ENCODE measurements at places on chromosomes 6 and 20.

DNA sequence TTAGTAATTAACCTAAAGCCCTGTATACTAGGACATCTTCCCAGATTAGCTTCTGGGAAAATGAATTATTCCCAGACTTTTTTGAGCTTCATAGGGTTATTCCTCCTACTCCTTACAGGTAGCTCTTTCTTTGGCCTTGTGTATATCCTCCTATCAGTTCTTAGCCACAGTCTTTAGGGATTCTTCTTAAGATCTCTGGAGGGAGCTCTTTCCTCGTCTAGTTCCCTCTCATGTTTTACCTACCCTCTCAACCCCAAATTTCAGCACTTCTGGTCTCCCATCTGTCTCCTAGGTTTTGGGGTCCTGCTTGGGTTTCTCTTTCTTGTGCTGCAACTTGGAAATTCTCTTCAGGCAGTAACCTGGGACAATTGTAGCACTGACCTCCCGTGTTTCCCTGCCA lies 46.4 kb upstream of the SLC35B3 start:
- no peak for ATAC-seq

- ATAC-seq: no peak
Measured at GRCh38 chr6:39396854-39397253, 74.4 kb upstream of the KCNK16 start.

GRCh38 chr6:16625291-16626265 lies 135.7 kb downstream of the ATXN1 start:
- ATAC-seq: peak; percentile 67

DNA sequence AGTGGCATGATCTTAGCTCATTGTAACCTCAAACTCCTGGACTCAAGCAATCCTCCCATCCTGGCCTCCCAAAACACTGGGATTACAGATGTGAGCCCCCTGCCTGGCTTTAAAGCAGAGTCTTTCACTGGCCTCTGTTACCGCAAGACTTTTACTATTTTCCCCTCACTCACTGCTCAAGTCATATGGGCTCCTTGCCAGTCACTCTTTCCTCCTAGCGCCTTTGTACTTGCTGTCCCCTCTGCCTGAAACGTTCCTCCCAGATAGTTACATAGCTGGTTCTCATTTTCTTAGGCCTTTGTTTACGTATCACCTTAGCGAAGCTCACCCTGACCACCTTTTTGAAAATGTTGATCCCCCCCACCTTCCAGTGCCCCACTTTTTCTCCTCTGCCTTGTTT lies 29.3 kb downstream of the RPRD1B start:
- no peak for ATAC-seq

DNA sequence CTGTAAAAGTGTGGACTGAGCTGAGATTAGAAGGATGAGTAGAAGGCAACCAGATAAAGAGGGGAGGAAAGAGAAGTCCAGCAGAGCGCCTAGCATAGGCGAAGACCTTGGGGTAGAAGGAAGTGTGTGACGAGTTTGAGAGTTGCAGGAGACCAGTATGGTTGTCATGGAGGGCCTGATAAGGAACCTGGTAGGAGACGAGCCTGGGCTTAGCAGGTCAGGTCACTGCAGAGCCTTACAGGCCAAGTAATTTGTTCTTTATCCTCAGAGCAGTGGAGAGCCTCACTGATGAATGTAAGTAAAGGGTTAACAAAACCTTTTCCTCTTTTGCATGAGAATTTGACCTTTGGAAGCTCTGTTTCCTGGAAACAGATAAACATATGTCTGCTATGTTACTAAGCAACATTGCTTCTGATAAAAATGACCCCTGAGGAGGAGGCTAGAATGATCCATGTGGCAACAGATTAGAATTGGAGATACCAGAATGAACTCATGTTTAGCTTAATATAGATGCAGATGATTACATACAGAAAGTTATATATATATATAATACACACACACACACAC lies 2.9 kb upstream of the TMEM74B start:
- no peak for ATAC-seq

DNA sequence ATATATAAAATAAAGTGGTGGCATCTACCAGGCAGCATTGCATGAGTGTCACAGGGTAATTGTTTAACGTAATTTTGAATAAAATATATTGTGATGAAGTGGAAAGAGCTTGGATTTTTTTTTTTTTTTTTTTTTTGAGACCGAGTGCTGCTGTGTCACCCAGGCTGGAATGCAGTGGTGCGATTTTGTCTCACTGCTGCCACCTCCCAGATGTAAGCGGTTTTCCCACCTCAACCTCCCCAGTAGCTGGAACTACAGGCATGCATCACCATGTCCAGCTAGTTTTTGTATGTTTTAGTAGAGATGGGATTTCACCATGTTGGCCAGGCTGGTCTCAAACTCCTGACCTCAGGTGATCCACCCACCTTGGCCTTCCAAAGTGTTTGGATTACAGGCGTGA lies 81.1 kb upstream of the SMIM8 start:
- no peak for ATAC-seq

GRCh38 chr6:3697609-3698008 lies 53.9 kb downstream of the PXDC1 start:
- no peak for ATAC-seq

GRCh38 chr6:105593056-105593690 lies 190.3 kb upstream of the PREP start:
- no peak for ATAC-seq

DNA sequence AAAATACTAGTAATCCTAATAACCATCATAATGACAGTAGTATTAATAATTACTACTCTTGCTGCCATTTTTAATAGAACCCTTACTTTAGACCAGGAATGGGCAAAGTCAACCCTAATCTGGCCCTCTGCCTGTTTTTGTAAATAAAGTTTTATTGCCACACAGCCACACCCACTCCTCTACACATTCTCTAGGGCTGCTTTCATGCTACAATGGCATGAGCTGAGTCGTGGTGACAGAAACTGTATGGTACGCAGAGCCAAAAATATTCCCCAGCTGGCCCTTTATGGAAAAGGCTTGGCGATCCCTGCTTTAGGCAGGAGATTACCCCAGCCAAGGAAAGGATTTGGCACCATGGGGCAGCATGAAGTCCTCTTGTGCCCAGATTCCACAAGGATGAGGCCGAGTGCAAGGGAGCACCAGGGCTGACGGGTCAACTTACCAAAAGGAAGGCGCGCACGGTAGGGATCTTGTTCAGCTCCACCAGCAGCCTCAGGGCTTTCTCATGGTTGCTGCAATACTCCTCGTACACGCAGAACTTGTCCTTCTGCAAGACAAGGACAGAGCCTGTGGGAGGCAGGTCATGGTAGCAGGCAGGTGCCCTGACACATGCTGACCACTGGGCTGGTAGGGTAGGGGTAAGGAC lies 93.6 kb downstream of the PREX1 start:
- ATAC-seq: no peak

DNA sequence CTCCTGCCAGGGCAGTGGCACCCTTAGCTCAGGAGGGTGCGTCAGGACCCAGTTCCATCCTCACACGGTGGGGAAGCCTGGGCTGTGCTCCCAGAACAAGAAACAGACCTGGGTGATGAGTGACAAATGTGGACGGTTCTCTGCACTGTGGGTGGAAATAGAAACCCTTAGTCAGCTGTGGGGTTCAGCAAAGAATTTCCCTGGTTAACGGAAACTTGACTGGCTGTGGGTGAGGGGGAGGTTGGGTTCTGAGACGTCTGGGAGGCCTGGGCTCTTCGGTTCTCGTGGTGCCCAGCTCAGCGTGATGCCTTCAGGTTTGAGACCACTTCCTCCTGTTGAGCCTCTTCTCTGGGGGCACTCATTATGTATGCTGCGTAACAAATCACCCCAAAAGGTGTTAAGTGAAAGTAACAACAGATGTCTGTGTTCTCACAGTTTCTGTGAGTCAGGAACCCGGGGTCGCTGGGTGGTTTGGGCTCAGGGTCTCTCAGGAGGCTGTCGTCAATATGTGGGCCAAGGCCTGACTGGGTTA lies 53.1 kb upstream of the FAM83D start:
- no peak for ATAC-seq

DNA sequence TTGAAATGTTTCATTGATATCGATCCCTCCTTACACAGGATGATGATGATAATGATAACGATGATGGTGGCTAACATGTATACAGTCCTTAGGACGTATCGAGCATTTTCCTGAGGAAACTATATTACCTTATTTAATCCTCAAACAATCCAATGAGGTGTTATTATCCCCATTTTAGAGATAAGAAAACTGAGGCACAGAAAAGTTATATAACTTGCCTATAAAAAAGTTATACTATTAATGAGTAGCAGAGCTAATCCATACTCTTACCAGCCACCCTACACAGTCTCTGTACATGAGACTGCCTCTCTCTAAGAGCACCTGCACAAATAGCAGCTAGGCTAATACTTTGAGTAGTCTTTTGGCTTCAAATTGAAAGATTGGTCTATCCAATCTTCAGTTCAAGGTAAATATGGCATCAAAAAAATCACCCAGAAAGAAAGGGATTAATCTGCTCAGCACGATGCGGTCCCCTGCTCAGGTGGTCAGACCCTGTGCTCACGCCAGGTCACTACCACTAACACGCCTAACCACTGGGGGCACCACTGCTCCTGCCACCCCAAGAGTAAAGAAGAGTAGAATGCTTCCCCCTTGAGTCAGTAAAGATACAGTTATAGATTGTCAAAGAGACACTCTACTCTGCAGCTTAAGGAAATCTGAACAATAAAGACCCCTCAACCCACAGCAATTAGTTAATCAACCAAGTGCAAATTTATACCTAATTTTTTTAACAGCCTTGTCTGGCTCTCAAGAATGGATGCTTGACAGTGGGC lies 15.0 kb downstream of the GABBR1 start:
- ATAC-seq: peak; percentile 40

DNA sequence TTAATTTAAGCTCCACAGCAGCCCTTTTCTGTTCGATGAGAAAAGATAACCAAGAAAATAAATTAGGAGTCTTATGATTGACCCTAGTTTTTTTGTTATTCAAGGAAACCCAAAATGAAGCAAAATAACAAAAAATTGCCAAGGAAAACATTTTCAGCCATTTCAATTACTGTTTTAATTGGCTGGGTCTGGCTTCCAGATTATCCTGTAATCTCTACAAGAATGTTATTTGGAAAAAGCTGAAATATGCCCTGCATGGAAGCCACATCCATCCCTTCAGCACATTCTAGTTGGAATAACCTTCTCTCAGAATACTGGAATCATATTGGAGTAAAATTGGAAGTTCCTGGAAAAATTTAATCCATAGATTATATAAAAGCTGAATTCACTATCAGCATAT lies 191.1 kb upstream of the CCN2 start:
- no peak for ATAC-seq

- ATAC-seq: peak; percentile 10
Measured at GRCh38 chr6:37323580-37323979, 30.2 kb upstream of the RNF8 start.

DNA sequence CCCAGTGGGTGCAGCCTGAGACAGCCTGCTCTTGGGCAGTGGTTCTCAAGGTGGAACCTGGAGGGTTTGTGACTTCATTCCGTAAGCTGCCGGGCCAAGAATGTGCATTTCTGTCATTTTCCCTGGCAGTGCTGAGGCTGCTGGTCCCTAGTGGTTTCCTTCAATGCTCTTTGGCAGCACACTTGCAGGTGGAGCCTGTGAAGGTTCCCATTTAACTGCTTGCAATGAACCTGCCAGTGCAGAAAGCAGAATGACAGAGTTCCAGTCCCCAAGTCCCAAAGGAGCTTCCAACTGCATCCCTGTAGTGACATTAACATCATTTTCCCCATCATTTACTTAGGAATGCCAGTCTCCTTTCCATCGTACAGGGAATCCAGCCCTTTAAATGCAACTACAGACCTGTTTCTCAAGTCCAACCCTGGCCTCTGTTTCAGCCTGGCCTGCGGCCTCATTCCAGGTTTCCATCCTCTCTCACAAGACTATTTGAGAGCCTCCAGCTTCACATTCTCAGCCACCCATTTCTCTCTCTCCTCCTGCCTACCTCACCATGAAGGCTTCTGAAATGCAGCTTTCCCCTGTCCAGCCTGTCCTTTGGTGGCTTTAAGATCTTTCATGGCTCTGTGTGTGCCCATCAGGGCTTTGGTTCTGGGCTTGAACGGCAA lies 149.7 kb upstream of the GGTLC1 start:
- ATAC-seq: no peak

DNA sequence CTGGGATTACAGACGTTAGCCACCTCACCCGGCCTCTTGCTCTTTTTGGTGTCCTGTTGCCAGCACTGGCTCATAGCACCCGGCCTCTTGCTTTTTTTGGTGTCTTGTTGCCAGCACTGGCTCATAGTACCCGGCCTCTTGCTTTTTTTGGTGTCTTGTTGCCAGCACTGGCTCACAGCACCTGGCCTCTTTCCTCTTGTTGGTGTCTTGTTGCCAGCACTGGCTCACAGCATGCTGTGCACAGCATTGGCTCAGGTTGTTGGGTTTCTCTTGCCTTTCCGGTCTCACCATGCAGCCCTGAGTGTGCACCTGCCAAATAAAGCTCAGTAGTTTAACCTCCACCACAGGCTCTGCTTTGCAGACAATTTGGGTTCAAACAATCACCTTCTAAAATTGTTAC lies 208.2 kb downstream of the THBS2 start:
- ATAC-seq: no peak

DNA sequence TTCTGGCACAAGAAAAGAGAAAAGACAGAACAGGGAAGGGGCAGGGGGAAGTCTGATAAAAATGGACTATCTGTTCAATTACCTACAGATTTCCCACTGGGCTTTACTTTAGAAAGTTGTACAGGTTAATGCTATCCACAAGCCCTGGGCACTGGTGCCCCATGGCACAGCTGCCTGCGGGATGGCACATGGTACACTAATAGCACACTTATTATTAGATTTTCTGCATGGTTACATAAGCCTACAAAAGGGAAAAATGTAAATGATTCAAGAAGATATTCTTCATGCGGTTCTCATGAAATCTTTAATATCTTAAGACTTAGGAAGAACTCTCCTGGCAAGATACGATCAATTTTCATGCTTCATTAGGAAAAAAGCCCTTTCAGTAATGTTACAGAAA lies 137.5 kb downstream of the GMPR start:
- no peak for ATAC-seq

GRCh38 chr20:17357238-17357637 lies 130.4 kb downstream of the PCSK2 start:
- ATAC-seq: no peak

DNA sequence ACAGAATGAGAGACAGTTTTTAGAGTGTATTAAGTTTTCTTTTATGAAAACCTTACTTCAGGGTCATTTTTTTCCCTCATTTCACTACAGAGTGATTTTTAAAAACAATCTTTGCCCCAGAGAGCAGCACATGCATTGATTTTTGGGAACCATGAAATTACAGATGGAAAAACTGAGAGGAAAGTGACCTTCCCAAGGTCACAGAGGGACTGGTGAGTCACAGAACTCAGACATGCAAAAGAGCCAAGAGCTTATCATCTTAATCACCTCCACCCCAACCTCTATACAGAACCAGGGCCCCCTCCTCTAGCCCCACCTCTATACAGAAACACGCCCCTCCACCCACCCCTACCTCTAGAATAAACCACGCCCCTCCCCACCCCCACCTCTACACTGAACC lies 10.7 kb downstream of the PXMP4 start:
- ATAC-seq: no peak

- no peak for ATAC-seq
Measured at GRCh38 chr20:4999788-5000187, 1.5 kb downstream of the SLC23A2 start.

GRCh38 chr20:12130781-12131180 lies 213.1 kb downstream of the BTBD3 start:
- no peak for ATAC-seq

GRCh38 chr6:170027647-170028043 lies 263.2 kb downstream of the DLL1 start:
- no peak for ATAC-seq

GRCh38 chr6:157898169-157898568 lies 75.1 kb downstream of the SNX9 start:
- ATAC-seq: no peak

All from SK-N-SH treated with all-trans-retinoic acid at 6 μM for 48 hours (cell line).